ENCODE measurements at places on chromosomes 16 and 17.
A peak's percentile ranks its signal among the peaks of the same experiment; 100 is the strongest.

DNA sequence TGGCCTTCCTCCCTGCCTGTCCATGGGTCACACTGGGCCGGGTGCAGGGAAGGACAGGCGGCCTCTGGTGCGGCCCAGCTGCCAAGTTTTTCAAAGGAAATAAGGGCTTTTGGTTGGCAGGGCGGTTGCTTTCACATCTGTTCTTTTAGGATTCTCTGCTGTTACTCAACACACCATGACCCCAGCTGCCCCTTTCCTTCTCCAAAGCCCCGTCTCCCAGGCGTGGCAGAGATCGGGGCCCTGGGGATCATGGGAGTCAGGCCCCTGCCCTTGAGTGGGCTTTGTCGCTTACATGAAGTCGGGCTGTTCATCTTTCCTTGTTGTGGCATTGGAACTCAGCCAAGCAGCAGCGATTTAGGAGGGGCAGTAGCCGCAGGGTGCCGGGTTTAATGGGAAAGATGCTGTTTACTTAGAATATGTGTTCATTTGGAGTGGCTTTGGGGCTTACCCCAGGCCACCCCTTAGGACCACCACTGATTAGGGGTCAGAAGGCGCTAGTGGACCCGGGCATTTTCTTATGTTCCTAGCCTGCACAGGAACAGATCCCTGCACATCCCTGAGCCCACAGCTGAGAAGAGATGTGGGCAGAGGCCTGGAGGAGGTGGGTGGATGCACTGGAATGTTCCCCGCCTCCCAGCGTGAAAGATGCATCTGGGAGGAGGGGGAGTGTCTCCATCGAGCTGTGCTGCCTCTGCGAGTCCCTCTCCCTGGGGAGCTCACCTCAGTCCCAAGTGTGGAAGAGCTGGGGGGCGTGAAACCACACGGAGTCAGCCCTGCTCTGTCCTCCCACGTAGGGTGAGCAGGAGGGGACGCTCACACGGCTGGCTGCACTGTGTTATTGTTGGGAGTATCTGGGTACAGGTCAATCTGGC is 6.8 kb upstream of the ADCY7 start:
- DNase-seq, result peak; percentile 36

GRCh38 chr17:1299552-1300370 is 20.3 kb downstream of the TRARG1 start:
- DNase-seq, result no peak

DNA sequence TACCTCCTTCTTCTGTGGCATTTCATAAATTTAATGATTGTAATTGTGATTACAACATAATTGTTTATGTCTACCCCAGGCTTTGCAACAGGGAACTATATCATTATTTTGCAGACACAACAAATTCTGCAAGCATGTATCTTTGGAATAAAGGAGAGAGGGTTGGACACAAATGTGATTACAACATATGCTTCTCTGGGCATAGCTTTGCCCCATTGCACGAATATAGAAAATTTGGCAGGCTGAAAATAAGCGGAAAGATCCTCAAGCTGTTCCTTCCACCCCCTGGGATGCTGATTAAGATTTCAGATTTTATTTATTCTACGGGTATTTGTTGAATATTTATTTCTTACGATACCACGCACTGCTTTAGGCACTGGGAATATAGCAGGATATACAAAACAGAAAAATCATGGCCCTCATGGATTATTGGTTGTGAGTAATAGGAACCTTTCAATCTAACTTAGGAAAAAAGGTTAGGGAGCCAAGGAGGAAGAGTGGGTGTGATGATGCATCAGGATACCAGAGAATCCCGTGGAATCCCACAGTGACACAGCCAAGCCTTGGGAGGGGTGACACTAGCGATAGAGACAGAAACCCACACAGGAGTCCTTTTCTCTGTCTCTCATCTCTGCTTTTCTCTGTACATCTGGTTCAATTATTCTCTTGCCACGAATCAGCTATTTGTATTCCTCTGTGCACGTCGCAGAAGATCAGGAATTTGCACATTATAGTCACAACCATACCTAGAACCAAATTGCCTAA is 520.7 kb downstream of the MAF start:
- no peak for DNase-seq

DNA sequence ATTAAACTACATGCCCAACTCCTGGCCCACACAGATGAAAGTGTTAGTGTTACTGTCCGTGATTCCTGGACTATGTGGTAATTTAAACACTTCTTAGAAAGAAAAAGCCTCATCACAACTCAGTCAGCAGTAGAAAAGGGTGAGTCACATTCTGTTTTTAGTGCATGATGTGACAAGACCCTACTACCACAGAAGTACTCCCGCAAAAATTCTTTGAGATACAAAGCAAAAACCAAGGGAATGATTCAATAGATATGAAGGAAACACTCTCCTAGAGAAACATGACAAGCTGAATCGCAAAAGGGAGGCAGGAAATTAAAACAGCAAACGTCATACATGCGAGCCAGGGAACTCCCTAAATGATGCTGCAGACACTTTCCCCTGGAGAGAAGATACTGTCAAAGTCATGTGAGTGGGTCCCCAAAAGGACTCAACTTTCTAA is 14.4 kb downstream of the SNN start:
- DNase-seq, result no peak

GRCh38 chr17:55351226-55351625 is 70.4 kb downstream of the MMD start:
- no peak for DNase-seq

GRCh38 chr16:61131447-61131846 is 904.8 kb downstream of the CDH8 start:
- DNase-seq, result no peak

- no peak for DNase-seq
Measured at GRCh38 chr16:5450409-5451104, 353.0 kb upstream of the EEF2KMT start.

DNA sequence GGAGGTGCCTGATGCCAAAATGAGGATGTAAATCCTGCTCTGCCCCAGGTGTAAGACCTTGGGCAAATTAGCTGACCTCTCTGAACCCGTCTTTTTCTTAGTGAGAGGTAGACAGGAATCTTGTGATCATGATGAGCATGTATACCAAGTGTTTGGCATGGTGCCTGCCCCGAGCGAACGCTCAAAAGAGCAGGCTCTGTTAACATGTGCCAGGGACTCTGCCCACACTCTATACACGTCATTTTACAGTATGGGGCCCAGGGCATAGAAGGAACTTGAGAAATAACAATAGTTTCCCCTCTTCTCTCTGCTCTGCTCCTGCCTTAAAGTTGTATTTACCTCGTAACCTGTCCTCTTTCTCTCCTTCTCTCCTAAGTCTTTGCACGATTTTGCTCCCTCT is 9.3 kb upstream of the MAF start:
- no peak for DNase-seq

- DNase-seq, result no peak
Measured at GRCh38 chr16:19817875-19818274, 66.8 kb downstream of the GPRC5B start.

- DNase-seq, result no peak
Measured at GRCh38 chr16:50123417-50123816, 29.7 kb upstream of the TENT4B start.

DNA sequence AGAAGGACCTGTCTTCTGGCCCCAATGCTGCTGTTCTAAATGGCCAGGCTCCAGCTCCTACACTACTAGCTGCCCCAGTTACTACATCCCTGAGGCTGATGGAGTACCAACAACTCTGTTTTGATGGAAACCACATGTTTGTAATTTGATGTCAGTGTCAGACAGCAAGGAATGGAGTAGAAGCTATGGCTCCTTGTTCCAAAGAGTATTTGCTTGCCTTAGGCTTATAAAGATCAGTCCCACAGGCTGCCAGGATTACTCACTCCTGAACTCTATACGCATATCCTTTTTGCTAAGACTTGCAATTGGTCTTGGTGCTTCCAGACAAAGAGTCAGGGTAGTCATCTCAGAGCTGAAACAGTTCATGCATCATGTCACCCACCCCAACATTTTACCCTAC is 139.6 kb downstream of the HS3ST3A1 start:
- DNase-seq, result no peak

- no peak for DNase-seq
Measured at GRCh38 chr16:52114379-52114778, 432.6 kb downstream of the TOX3 start.

DNA sequence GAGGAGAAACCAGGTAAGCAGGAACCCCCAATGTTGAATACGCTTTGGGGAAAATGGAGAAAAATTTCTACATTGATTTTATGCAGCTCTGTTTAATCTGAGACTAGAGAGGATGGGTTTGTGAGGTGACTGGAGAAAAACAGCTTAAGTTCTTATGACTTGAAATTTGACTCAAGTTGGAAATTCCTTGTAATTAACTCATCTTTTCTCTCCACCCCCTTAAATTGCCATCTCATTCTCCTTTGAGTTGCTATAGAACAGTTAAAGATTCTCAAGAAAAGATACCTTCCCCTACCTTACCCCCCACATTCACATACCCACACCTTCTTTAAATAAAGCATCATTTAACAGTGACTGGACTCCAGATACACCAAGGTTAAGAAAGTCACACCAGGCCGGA is 24.2 kb downstream of the ZNRF1 start:
- DNase-seq, result no peak

DNA sequence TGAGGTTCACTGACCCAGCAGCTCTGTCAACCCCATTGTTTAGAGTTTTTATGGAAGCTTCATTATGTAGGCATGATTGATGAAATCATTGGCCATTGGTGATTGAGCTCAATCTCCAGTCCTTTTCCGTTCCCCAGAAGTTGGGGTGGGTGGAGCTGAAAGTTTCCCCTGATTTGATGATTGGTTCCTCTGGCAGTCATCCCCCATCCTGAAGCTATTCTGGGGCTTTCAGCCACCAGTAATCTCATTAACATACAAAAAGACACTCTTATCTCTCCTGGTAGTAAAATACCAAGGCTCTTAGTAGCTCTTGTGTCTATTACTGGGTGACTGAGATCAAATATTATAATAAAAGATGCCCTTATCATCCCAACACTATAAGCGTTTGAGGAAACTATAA is 67.1 kb downstream of the TANC2 start:
- no peak for DNase-seq

DNA sequence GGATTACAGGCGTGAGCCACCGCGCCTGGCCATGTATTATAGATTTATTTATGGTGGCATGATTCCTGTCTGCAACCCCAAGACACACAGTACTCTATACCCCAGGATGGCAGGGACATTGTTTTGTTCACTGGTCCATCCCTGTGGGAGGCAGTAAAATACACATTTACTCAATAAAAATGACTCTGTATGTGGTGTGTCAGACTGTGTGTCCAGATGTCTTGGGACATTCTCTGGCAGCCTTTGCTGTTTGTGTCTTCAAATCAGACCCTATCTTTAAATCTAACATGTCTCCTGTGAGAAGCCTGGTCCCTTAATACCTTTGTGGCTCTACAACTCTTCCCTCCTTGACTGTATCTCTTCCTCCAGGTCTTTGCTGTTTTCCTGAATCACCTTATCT is 1.7 kb upstream of the COASY start:
- no peak for DNase-seq

DNA sequence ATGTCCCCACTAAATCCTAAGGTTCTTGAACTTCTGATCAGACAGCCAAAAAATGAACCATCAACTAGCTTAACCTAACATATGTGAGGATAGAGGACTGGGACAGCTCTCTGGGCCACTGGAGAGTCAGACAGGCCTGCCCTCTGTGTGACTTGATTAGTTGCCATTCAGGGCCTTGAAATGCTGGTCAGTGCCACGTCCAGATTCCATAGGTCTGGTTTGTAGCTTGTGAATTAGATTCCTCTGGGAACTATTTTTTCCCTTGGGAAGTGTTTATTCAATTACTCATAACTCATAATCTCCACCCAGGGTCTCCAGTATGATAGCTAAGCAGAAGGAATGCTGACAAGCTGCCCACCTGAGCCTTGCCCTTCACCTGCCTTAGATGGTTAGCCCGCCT is 48.2 kb downstream of the IGF2BP1 start:
- DNase-seq, result no peak

- DNase-seq, result no peak
Measured at GRCh38 chr17:61805399-61805798, 57.9 kb downstream of the BRIP1 start.

DNA sequence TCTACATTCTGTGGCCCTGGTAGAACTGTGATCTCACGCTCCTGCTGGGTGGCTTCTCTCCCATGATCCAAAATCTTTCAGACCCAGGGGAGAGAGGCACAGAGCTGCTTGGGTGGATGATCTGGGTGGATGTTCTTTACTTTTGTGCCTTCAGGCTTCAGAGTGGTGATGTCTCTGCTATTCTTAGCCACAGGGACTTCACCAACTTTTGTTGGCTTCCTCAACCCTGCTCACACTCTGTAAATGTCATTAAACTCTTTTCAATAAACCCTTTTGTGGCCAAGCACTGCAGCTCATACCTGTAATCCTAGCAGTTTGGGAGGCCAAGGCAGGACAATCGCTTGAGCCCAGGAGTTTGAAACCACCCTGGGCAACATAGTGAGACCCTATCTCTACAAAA is 7.6 kb downstream of the CLEC10A start:
- DNase-seq, result no peak

DNA sequence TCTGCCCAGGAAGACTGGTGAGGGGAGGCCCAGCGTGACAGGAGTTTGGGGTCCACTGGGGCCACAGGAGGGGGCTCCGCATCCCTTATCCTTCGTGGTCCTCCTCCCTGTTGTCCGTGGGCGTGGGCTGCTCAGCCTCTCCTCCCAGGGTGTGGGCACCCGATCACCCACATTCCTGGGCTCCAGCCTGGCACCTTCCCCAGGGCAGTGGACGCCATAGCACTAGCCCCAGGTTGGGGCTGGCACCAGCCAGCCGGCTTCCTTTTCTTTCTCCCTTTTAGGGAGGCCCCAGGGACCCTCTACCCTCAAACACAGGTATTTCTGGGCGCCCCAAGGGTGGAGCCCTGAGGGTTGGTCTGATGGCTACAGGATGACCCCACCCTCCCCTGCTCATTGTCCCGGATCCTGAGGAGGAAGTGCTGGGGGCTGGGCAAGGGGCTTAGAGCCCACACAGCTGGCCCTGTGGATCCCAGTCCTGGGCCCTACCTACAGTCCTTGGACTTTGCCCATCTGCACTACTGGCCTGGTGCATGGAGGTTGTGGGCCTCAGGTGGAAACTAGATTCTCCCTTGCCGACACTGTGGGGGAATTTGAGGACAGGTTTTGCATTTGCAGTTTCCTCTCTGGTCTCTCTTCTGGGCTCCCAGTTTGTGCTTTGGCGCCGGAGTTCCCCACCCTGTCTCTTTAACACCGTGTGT is 1.1 kb downstream of the KIF1C start:
- no peak for DNase-seq

- DNase-seq, result no peak
Measured at GRCh38 chr17:70298929-70299531, 129.7 kb downstream of the KCNJ2 start.

All from NCI-H1694 treated with DMSO at 0.1 percent for 48 hours (cell line).